ENCODE measurements at places on chromosomes 4 and X.

DNA sequence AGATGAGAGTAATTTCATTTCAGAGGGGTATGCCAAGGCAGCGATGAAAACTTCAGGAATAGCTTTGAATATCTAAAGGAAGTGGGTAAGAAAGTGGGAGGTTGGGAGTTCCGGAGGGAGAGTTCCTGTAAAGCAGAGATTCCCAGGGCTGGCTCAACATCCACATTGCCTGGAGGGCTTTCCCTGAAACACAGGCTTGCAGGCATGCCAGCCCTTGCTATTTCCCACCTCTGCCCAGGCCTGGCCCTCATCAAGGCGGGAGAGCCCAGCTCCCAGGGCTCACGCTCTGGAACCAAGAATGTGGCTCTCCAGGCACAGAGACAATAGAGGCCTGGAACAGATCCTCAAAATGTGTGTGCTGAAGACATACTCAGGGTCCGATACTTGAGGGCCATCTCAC is 43.8 kb upstream of the CLDN34 start:
- no peak for DNase-seq

GRCh38 chr4:81736324-81736723 is 264.6 kb upstream of the RASGEF1B start:
- DNase-seq: no peak

GRCh38 chr4:53103481-53103880 is 241.4 kb downstream of the RASL11B start:
- no peak for DNase-seq

GRCh38 chr4:82033862-82034261 is 339.9 kb downstream of the HNRNPD start:
- DNase-seq: no peak

DNA sequence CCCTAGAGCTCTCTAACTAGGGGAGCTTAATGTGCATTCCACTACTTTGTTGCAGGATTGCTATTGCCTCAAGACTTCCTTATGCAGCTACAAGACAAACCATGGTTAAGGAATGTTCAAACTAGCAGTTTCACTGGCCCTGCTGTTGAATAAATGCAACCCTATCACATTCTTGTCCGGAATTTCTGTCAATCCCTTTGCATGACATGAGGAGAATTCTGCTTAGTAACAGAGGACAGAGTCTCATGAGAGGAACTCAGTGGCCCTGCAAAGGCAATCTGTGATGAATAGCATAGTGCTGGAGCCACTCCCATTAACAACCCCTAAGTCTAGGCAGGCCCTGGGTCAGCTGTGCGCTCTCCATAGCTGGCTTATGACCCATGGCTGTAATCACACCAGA is 30.7 kb upstream of the SGMS2 start:
- DNase-seq: no peak

DNA sequence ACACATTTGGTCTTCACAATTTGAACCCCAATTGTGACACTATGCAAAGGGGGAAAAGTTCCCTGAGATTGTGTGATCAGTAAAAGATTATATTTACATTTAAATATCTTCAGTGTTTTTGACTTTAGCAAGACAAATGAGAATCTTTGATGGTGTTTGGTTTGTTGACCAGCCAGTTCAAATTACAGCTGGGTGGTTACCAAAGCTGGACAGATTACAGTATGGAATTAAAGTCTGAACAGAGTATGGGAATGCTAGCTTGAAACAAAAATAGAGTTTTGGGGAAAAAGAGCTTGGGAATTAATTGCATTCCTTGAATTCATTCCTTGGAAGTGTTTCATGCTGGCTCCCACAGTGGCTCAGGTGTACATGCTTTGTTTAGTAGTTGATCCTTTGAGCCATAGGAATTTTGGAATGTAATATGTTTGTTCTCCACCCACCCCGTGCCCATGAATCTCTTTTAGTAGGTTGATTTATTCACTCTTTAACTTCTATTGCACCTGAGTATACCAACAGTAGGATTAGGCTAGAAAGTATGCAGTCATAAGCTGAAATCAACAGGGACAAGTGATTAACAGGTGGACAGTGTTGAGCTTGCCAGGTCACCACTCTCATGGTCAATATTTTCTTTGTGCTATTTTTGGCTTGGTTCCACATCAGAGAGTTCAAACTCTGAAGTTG is 81.1 kb upstream of the HELT start:
- no peak for DNase-seq

DNA sequence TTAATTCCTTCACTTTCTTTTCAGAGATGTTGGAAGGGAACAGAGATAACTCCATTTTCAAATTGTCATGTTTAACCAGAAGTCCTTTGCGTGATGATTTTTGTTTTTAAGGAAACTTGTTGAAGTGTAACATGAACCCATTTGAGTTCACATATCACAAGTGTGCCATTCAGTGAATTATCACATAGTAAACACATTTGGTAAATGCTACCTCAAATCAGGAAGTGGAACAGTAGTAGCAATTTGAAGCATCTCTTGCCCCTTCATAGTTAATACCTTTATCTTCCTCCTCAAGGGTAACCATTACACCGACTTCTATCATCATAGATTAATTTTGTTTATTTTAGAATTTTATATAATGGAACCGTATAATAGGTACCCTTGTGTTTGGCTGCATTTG is 35.8 kb downstream of the KDM6A start:
- DNase-seq: no peak

DNA sequence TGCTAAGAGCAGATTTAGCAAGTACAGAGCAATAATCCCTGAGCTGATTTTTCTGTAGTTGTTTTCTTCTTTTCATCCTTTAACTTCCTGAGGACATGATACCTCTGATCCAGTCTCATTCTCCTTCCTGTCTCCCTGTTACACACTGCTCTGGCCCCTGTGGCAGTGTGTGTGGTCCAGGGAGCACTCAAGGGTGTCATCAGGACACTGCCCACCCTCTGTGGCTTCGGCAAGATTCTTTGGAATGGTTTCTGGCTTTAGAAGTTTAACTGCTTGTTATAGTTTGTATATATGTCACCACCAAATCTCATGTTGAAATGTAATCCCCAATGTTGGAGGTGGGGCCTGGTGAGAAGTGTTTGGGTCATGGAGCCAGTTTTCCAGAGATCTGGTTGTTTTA is 637.3 kb downstream of the BCOR start:
- DNase-seq: no peak

DNA sequence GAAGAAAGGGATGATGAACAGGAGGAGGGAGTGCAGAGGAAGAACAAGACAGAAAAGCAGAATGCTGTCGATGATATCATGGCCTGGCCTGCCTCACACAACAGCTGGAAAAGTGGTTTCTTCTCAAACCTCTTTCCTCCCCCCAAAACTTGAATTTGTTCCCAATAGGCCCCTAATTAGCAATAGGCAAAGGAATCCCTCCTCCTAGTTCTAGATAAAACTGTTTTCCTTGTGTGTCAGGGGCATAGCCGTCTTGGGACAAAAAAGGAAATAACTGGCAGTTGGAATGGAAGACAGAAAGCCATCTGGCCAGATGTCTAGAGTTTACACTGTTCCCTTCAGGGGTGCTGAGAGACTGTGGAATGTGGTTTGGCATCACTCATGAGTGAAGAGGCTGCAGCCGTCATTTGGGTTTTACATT is 177.8 kb upstream of the C1QTNF7 start:
- DNase-seq: no peak

GRCh38 chr4:3247399-3248177 is 1.4 kb upstream of the MSANTD1 start:
- DNase-seq: no peak

DNA sequence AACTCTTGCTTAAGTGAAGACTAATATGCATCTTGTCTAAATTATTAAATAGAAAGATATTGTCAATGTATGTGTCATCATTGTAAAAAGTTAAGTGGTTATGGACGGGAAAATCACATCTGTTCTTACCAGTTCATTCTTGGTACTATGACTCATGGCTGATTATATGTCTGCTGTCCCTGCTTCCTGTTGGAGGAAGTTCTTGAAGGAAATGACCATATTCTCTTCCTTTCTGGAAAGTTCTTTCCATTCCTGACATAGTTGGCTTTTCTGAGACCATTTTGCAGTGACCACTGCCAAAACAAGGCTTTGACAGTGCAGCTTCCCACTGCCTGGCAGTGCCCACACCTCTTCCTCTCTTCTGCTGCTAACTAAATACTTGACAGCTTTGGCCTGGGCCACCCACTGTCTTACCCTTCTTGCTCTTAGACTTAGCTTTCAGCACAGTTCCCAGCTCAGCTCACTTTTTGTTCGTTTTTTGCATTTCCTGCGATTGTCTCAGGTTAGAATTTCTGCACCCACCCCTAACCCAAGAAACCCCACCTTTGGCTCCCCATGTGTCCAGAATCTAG is 13.2 kb upstream of the CLDN24 start:
- DNase-seq: no peak

DNA sequence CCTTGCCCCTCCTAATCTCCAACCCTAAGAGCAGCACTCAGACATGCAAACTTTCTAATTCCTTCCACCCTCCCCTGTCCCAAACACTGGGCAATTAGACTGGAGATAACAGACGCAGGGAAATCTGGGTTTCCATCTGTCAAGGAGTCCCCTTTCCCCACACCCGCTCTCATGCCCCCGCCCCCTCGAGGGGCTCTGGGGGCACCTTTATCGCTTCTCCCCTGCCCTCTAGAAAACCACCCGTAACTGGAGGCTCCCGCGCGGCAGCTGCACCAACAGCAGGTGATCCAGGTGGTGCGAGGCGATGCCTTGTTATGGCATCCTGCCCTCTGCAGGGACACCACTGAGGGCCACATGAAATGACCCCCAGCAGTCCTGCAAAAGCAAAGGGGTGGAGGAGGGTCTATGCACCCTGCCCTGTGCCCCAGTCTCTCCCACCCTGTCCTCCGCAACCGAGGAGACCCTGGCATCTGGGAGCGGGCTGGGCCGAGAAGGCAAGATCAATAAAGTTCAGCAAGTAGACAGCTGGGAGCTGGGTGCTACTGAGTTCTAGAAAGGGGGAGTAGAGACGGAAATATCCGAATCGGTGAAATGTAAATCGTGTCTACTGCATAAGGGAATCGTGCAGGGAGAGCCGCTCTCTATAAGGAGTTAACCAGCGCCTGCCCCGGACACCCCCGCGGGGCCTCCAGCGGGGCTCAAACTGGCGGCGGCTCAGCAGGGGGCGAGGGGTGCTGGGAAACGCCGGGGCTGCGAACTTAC is 1.6 kb downstream of the KCTD8 start:
- DNase-seq: no peak

GRCh38 chr4:116702949-116703348 is 382.4 kb downstream of the TRAM1L1 start:
- no peak for DNase-seq

- no peak for DNase-seq
Measured at GRCh38 chr4:24933684-24934275, 20.9 kb upstream of the CCDC149 start.

GRCh38 chr4:10495651-10496050 is 38.4 kb upstream of the ZNF518B start:
- DNase-seq: no peak

DNA sequence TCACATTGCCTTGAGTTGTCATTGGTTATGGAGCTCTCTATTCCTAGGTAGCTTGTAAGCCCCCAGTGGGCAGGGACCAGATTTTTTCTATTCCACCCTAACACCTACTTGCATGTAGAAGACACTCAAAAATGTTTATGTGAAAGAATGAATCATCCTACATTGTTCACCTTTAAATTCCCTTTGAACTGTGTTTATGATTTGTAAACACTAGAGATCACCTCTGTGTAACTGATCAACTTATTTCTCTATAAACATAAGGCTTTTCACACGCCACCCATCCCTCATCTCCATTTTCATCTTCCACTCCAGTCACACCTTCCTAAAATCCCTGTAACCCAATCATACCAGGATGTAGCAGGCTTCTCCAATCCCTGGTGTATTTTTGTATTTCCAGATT is 142.6 kb upstream of the LEF1 start:
- DNase-seq: no peak

- no peak for DNase-seq
Measured at GRCh38 chrX:16604337-16604736, 45.6 kb upstream of the S100G start.

DNA sequence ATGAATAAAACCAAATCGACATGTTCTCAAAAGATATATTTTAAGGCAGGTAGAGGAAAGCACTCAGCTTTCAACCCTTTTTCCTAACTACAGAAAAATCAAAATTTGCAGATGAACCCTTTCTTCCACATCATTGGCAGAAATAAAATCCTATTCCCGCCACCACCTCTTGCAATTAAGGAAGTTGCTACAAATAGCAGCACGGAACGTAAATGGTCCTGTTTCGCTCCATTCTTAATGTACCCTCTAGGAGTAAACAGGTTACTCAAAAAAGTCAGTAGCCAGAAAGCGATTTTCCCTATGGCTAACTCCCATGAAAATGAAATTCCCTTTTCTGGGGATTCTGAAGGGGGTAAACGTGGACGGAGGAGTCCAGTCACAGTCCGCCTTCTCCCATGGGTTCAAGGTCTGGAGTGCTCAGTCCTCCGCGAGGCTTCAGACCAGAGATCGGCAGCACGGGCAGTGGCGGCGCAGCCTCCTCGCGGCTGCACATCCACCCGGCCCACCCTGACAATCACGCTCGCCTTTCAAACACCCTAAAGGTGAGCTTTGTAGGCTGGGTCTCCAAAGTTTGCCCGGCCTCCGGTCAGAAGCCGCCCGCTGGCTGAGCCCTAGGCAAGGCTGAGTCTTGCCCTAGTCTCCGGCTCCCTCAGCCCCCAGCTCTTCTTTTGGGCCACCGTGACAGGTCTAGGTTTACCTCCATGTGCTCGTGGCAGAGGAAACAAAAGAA is 1.8 kb downstream of the ATP11C start:
- no peak for DNase-seq

DNA sequence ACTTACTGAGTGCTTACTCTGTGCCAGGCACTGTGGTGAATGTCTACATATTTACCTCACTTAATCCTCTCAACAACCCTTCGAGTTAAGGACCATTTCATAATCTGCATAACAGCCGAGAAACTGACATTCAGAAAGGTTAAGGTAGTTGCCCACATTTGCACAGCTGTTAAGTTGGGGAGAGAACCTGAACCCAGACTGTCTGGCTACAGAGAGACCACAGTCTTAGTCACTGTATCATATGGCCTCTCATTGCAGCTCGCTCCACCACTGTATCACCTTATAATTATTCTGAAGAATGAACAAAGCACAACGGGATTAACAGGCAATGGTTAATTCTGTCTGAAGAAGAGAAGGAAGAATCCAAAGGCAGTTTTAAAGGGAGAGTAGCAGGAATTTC is 98.5 kb downstream of the ADGRA3 start:
- no peak for DNase-seq

DNA sequence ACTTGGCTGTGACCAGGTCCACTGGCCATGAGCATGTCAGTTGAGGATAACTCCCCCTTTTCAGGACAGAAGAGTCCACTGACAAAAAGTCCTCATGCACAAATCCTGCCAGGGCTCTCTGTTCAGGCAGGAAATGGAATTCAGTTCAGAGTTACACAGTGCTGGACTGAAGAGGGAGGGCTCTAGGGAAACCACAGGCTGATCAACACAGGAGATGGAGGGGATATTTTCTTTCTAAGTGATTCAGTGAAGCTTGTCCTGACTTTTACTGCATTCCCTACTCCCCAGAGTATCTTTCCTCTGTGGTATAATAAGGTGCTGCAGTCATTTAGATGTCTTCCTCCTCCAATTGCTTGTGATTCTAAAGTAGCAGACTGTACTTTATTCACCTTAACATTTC is 335.5 kb upstream of the IGFBP7 start:
- DNase-seq: no peak

Measured in stimulated activated CD8-positive, alpha-beta memory T cell treated with anti-CD3 and anti-CD28 coated beads, Interleukin-4, amount 100 ng/mL, for 4 hours (primary cell).